ENCODE measurements at places on chromosomes 12 and 14.
A peak's percentile ranks its signal among the peaks of the same experiment; 100 is the strongest.

- DNase-seq, result peak; percentile 23
Observed at GRCh38 chr12:115506822-115507559, 770.5 kb downstream of the MED13L start.

GRCh38 chr12:123119808-123120207, 31.1 kb downstream of the PITPNM2 start:
- no peak for DNase-seq

- no peak for DNase-seq
Observed at GRCh38 chr12:99620159-99620479, 27.4 kb upstream of the GARIN6 start.

GRCh38 chr12:44029194-44029593, 193.3 kb downstream of the TMEM117 start:
- no peak for DNase-seq

GRCh38 chr12:47882781-47883546, 21.8 kb downstream of the VDR start:
- no peak for DNase-seq

- no peak for DNase-seq
Observed at GRCh38 chr12:120438495-120439198, 734 bp downstream of the COX6A1 start.

- no peak for DNase-seq
Observed at GRCh38 chr14:72352012-72352411, 419.8 kb downstream of the RGS6 start.

DNA sequence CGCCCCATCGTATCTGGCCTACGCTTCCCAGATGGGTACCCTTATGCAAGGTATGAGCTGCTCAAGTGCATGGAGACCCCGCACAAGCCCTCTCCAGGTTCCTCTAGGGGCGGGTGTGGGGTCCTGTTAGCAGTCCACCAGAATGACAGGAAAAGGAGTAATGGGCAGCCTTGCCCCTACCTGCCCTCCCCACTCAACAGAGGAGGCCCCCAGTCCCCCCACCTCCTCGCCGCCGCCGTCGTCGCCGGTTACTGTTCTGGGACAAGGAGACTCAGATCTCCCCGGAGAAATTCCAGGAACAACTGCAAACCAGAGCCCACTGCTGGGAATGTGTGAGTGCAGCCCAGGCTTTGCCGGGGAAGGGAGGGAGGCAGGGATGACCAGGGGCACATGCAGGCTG, 6.0 kb downstream of the REC8 start:
- DNase-seq, result no peak

DNA sequence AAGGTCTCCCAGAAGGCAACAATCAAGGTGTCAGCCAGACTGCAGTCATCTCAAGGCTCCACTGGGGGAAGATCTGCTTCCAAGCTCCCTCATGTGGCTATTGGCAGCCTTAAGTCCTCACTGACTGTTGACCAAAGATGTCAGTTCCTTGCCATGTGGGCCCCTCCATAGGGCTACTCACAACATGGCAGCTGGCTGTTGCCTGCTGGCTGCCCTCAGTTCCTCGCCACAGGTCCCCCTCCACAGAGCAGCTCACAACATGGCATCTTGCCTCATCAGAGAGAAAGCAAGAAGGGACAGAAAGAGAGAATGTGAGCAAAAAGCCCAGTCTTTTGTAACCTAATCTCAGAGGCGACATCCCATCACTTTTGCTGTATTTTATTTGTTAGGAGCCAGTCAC, 34.4 kb upstream of the EGLN3 start:
- DNase-seq, result no peak

DNA sequence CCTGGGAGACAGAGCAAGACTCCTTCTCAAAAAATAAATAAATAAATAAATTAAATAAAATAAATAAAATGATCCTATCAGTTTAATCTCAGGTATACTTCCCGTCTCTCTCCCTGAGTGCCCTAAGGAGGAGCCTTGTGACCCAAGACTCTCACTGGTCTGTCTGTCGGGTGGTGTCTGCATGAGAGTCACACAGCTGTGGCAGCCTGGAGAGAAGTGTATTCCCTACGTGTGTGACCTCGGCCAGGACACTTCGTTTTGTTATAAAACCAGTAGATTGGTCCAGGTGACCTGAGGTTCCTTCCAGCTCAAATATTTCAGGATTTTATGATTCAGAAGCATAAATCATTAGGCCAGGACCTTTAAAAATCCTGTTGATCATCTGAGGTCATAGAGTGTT, 4.8 kb downstream of the SYNE3 start:
- DNase-seq, result no peak

DNA sequence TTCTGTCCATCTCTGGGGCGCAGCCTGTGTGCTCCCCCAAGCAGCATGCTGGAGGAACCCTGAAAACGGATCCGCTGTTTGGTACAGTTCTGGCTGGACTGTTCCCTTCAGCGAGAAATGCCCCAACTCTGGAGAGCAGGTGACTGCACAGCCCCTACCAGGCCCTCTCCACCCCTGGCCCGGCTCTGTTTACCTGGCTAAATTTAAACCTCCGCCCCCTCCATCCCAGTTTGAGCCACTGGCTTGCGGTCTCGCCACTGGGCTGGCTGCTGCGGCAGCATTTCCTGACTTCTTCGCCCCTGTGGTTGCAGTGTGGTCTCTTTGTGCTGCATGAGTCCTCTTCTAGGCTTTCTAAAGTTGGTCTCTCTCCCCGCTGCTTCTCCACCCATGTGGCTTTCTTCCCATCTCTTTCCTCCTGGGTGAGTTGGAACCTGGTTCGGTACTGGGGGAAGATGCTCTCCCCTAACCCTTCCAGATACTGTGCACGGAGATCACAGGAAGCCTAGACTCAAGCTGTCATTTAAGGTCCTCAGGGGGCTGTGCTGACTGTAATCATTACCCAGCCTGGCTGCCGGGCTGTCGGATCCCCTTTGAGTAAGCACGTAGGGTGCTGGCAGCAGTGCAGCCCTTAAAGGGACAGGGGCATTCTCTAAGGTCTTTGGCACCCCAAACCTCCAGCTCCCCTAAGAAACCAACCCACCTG, 60.6 kb downstream of the FBXL14 start:
- no peak for DNase-seq

DNA sequence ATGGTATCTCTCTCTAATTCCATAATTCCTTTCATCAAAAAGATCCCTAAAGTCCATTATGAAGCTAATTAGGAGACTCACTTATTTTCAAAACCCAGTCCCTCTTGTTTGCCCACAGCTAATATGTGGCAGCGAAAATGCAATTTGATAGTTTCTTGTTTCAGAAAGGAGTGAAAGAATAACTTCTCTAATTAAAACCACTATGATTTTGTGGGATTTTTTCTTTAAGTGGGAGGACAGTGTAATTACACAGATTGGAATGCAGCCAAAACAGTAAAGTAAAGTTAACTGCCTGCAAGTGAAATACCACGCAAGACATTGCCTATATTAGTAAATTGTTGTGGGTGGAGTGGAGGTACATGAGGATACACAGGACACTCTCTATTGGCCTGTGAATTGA, 50.0 kb downstream of the PTPRO start:
- DNase-seq, result no peak

GRCh38 chr14:61894452-61895077, 132.3 kb downstream of the SNAPC1 start:
- peak; percentile 33 for DNase-seq

DNA sequence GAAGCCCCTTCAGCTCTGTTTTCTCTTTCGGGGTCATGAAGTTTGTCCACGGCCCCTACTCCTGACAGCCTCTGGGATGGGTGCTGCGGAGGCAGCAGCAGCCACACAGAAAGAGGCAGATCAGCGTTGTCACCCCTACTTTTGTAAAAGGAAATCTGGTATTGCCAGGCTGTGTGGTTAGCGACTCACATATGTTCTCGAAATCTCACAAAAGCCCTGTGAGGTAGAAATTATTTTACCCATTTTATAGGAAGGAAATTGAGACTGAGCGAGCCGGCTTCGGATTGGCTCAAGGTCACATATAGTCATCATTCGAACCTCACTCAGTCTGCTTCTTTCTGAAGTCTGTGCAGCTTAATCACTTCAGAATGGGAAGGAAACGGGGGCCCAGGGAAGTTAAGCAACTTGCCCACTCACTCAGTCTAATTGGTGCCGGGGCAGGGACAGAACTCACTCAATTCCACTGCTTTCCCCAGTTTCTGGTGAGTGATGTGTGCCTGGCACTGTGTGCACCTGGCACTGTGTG, 1.1 kb upstream of the CKAP4 start:
- DNase-seq, result no peak

DNA sequence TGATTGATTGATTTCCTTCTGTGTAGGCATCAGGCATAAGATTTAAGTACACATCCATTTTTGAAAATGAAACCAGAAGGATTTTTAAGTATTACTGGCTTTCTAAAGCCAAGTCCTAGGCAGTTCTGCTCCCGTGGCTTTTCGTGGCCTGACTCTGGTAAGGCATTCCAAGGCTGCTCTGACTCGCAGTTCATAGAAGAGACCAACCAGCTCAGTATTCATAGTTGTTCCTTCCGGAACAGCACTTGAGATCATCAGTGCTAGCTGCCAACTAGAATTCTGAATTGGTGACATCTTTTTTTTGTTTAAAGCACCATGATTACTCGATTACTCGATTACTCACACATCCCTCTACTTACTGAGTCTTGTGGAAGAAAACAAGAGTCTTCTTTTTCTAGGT, 25.9 kb downstream of the SUDS3 start:
- DNase-seq, result no peak

- DNase-seq, result no peak
Observed at GRCh38 chr14:102196039-102196901, 56.6 kb downstream of the WDR20 start.

GRCh38 chr14:69298131-69299071, 38.4 kb downstream of the GALNT16 start:
- no peak for DNase-seq

- DNase-seq, result peak; percentile 8
Observed at GRCh38 chr12:100993916-100994450, 199.4 kb downstream of the ANO4 start.

- DNase-seq, result no peak
Observed at GRCh38 chr14:90647473-90648005, 168.7 kb downstream of the TTC7B start.

- no peak for DNase-seq
Observed at GRCh38 chr14:79649856-79650255, 561.4 kb downstream of the DIO2 start.

DNA sequence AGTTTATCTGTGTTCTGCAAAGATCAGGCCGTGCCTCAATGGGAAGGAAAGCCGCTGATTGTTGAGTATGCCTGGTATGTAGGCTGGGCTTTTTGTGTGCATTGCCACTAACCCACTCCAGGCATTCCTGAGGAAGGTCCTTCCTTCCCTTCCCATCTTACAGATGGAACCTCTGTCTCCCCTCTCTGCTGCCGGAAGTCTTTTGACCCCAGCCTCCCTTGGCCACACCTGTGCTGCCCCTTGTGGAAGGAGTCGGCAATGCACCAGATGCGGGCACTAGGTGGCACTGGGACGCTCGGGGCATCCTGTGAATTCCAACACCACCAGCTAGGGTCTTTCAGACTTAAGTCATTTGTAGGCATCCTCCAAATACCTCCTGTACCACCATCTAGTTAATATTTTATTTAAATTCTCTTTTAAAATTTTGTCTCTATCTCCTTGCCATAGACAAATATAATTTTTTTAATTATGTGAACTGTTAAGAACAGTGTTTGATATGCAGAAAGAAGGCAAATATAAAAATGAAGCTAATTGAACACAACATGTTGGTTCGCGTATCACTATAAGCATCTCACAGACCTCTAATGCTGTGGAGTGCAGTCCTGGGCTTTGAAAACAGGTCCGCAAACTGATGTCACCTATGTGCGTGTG, 99.6 kb downstream of the RIN3 start:
- DNase-seq, result peak; percentile 90

DNA sequence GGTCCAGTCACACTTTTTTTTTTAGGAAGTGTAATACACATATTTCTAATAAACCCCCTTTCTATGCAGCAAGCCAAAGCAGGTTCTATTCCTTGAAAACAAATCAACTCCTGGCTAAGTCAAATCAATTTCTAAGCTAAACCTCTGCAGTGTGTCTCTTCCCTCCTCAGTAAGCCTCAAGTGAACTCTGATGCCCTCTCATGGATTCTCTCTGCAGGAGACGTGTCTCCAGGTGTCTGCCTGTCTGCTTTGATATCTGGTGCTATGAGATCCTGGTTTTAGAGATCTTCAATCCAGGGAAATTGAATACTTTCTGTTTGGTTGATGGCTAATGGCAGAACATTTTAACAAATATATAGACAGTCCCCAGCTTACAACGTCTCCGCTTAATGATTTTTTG, 791.7 kb downstream of the AACS start:
- peak; percentile 30 for DNase-seq

- no peak for DNase-seq
Observed at GRCh38 chr14:73188501-73188911, 48.8 kb upstream of the PAPLN start.

- no peak for DNase-seq
Observed at GRCh38 chr12:49806321-49806813, 21.8 kb downstream of the NCKAP5L start.

DNA sequence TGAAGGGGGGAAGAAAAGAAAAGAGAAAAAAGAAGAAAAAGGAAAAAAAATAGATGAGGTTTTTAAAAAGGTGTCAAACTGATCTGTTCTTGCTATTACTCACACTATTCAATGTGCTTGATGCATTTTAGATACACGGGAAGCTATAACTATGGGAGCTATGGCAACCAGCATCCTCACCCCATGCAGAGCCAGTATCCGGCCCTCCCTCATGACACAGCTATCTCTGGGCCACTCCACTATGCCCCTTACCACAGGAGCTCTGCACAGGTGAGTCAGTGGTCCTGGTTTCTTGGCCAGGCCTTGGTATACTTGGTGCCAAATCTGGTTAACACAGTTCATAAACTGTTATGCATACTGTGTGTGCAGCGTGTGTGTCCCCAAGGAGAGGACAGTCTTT, 24.0 kb upstream of the RIC8B start:
- no peak for DNase-seq

GRCh38 chr12:109716512-109717389, 3.1 kb downstream of the FAM222A start:
- DNase-seq, result no peak

- peak; percentile 27 for DNase-seq
Observed at GRCh38 chr12:32016680-32017482, 57.7 kb downstream of the RESF1 start.

- DNase-seq, result no peak
Observed at GRCh38 chr12:25699454-25699853, 146.4 kb upstream of the LMNTD1 start.

GRCh38 chr14:59274991-59275391, 86.5 kb downstream of the DAAM1 start:
- DNase-seq, result no peak

GRCh38 chr14:76585616-76586015, 175.7 kb upstream of the VASH1 start:
- no peak for DNase-seq

- DNase-seq, result peak; percentile 73
Observed at GRCh38 chr12:42483521-42483790, 106.1 kb downstream of the PRICKLE1 start.

DNA sequence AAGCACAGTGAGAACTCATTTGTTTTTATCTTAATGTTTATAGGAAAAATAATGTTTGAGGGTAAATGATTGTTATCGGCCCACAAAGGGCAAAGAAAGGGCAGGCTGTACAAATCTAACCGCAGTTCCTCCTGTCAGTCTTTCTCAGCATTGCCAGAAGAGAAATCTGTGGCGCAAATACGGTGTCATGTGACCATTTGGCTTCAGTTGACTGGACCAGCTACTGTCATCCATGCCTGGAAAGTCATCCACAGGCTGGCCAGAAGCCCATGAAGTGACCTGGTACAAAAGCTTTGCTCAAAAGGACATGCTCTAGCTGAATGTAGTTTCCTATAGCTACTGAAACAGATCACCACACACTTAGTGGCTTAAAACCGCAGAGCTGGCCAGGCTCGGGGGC, 43.6 kb downstream of the HCAR2 start:
- DNase-seq, result no peak

Data from H7 (cell line).